ENCODE measurements at places on chromosomes 3 and 15.
A peak's percentile ranks its signal among the peaks of the same experiment; 100 is the strongest.

DNA sequence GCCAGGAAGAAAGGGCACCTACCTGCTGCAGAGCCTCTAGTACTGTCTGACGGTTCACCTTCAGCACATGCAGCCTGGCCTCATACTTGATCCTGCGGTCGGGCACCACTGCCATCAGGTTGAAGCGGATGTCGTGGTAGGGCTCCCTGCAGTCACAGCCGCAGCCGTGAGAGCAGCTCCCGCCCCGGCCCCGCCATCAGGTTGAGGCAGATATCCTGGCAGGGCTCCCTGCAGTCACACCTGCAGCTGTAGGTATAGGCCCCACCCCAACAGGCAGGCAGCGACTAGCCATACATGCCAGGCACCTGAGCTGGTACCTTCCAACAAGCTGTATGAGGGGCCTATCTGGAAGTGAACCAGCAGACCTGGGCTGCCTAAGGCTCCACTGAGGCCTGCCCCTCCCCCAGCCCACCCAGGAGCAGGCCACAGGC, 38.7 kb downstream of the SEMA3G start:
- no peak for DNase-seq

GRCh38 chr3:139346771-139347170, 3.0 kb downstream of the MRPS22 start:
- DNase-seq = no peak

DNA sequence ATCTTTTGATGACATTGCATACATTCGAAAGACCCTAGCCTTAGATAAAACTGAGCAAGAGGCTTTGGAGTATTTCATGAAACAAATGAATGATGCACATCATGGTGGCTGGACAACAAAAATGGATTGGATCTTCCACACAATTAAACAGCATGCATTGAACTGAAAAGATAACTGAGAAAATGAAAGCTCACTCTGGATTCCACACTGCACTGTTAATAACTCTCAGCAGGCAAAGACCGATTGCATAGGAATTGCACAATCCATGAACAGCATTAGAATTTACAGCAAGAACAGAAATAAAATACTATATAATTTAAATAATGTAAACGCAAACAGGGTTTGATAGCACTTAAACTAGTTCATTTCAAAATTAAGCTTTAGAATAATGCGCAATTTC, 16.7 kb downstream of the KCNMB3 start:
- DNase-seq = no peak

GRCh38 chr15:94576889-94577533, 345.6 kb downstream of the MCTP2 start:
- DNase-seq = no peak

DNA sequence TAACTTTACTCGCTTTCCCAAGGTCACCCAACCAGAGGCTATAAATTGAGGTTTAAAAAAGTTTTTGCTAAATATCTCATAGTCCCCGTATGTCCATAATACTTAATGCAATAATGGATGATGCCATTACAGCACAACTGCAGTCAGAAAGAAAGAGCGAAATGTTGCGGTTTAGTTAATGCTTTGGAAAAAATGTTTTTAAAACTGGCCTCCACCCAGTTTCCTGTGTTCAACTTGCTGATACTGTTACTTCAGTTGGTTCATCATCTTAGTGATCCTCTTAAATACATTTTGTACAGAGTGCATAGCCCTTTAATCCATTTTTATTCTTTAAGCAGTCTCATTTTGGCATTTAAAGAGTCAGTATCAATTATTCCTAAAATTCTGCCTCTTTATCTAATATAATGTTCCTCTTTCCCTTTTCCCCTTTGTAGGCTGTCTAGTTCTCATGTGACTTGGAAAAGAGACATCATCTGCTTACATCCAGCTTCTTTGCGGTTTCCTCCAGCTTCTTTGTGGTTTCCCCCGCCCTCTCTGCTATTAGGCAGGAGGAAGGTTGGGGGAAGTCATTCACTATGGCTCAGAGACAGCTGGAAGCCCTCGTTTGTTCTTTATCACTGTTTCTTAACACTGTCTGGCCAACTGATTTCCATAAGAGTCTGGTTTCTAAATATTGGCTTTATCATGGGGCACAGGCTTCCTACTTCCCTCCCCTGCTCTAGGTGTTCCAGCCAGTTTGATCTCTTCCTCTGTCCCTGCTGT, 154.3 kb downstream of the GOLIM4 start:
- DNase-seq = peak; percentile 47

DNA sequence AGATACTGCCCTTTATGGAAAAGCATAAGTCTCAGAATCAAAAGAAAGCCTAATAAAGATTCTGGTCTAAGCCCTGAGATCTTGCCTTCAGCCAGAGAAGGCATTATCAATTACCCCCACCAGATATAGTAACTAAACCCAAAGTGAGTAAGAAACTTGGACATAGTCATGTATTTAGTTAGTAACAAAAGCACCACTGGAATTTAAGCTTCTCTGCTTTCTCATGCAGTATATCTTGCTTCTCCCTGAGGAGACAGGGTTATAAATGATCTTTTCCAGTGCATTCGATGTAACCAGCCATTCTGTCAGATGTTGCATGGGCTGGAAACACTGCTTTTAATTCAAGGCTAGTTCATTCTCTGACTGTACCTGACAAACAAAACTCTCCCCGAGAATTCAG, 946.7 kb downstream of the NAALADL2 start:
- DNase-seq = no peak

DNA sequence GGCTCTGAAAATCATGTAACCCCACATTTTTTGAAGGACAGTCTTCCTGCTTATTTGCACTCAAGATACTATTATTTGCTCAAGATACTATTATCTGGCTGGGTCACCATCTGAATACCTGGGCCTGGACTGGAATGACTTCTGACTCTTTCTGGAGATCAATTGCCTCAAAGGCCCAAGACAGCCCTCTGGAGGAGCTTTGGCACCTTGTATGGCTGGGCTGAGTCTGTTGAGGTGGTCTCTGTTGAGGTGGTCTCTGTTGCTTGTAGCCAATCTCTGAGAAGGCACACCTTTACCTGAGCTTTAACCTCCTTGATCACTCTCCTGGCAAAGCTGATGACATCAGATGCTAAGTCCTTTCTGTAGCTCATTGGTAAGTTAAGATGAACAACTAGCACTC, 33.0 kb downstream of the SPATA12 start:
- DNase-seq = no peak

DNA sequence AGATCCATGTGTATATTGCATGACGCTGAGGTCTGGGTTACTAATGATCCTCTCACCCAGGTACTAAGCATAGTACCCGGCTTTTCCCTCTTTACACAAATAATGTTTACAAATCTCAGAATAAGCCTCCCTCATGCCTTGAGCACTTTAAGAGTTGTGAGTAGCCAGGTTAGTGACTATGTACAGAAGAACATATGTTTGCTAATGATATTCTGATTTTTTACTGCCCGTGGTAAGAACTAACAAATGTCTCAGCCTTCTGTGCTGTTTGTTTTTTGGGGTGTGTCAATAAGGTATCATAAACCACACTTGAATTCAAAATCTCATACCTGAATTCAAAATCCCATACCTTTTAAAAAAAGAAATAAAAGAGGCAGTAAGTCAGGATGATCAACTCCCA, 59.5 kb downstream of the ABCC5 start:
- DNase-seq = no peak

DNA sequence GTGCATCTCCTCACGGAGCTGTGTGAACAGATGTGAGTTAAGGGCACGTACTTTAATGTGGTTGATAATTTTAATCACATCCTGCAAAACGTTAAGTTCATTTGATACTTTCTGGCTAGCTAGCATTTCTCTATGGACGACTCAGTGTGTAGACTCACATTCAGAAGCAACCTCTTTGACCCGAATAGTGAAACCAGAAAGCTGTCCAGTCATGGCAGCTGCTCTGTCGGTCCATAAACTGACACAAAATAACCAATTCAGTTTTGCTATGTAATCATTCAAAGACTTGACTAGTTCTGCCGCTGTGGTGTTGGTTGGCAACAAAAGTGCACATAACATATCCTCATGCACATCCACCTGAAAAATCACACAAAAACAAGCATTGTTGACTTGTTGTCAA, 3.7 kb upstream of the GFM1 start:
- no peak for DNase-seq

- no peak for DNase-seq
Observed at GRCh38 chr3:99971761-99972160, 142.5 kb downstream of the FILIP1L start.

- no peak for DNase-seq
Observed at GRCh38 chr3:59605318-59605717, 555.5 kb upstream of the CFAP20DC start.

DNA sequence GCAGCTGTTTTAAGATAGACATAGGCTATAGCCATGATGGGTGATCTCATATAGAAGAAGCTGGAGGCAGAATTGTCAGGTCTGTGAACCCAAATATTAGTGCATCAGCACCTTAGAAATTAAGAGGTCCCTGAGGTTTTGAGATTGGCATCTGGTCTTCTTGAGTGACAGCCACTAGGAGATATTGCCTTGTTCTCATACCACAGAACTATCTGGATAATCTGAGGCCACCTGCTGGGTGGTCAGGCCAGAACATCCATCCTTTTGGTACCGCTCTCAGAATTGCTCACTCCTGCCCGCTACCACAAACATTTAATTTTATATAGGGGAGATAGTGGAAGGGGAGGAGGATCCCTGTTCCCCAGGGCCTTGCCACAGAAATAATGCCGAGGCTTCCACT, 210.6 kb upstream of the ZPLD1 start:
- DNase-seq = peak; percentile 23

GRCh38 chr15:48936666-48937065, 27.1 kb downstream of the SHC4 start:
- peak; percentile 67 for DNase-seq

- DNase-seq = peak; percentile 77
Observed at GRCh38 chr3:185659942-185660921, 74.1 kb downstream of the SENP2 start.

DNA sequence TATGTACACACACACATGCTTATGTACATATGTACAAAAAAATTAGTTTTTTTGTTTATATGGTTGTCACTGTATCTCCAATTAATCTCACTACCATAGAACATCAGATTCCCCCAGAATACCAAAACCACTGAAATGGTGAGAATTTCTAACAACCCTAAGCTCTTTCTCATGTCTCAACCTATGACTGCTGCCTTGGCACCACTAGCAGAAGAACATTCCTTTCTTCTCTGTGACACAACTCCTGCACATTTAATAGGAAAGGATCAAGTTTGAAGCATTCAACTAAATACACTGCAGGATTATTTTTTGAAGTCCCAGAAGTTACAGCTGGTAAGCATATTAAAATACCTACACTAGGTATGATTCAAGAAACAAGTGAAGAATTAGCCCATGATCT, 109.6 kb downstream of the FAM174B start:
- no peak for DNase-seq

DNA sequence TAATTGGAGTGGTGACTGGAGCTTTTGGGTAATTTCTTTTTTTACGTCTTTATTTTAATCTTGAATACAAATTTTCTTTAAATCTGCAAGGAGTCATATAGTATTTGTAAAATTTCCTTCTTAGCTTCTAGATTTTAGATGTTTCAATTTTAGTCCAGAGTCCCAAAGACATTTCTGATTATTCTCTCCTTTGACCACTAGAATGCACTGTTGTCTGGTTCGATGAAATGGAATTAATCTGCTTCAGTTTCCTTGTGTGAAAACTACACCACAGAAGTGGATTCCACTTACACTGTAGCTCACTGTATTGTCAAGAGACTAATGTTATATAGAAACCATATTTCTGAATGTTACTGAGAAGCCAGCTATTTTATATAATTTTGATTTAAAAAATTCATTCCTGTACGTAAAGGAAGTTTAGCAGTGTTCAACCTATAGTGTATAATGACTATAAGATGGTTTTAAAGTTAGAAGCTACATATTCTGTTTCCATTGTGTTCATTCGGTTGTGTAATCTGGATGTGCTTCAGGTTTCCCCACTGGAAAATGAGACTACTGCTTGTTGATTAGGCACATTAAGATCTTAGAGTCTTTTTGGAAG, 6.1 kb downstream of the GRAMD1C start:
- DNase-seq = peak; percentile 72

DNA sequence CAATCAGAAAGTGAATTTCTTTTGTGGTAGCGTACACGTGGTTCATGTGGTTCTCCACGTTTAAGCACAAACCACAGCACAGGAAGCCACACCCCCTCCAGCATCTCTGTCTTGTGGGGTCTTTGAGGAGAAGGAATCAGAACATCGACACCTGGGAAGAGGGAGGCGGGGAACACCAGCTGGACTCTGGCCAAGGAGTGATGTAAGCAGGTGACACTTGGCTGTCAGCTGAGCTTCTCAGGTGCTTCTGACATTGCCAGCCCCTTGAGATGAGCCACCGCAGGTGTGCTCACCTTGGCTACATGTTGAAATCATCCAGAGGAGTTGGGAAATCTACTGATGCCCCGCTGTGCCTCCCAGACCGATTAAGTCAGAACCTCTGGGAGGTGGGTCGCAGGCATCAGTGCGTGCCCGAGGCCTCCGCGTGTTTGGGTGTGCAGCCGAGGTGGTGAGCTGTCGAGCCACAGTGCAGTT, 85.0 kb downstream of the FAM81A start:
- no peak for DNase-seq

DNA sequence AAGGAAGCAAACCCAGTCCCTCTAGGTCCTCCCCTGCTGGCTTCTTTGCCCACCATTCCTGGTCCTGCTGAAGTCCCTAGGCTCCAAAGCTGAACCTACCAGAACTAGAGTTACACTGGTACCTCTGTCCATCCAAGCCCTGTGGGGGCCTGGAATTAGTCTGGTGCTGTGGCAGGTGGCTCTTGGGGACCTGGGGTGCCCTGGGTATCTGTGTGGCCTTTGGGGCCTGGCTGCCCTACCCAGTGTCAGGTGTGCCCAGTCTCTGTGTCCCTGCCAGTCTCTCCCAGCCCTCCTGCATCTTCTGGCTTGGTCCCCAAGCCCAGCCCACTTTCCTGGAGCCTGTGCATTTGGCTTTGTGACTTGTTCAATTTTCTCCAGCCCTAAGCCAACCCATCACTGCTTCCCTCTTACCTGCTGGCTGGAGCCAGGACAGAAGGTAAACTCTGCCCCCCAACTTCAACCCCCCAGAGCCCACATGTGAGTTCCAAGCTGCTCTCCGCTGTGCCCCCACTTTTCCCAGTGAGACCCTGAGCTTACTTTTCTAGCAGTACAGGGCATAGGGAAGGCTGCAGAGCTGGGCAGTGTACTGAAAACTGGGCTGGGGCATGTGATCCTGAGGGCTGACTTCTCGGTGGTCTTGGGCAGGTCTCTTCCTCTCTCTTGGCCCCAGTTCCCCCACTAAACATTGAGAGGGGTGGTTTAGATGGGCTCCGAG, 28.3 kb upstream of the HHATL start:
- no peak for DNase-seq

GRCh38 chr3:181879926-181880325, 168.2 kb downstream of the SOX2 start:
- DNase-seq = no peak

- DNase-seq = peak; percentile 51
Observed at GRCh38 chr3:125602752-125603649, 7.7 kb upstream of the OSBPL11 start.
